HCEC 1CT (cell line): ENCODE measurements at places on chromosomes 12 and 14.

DNA sequence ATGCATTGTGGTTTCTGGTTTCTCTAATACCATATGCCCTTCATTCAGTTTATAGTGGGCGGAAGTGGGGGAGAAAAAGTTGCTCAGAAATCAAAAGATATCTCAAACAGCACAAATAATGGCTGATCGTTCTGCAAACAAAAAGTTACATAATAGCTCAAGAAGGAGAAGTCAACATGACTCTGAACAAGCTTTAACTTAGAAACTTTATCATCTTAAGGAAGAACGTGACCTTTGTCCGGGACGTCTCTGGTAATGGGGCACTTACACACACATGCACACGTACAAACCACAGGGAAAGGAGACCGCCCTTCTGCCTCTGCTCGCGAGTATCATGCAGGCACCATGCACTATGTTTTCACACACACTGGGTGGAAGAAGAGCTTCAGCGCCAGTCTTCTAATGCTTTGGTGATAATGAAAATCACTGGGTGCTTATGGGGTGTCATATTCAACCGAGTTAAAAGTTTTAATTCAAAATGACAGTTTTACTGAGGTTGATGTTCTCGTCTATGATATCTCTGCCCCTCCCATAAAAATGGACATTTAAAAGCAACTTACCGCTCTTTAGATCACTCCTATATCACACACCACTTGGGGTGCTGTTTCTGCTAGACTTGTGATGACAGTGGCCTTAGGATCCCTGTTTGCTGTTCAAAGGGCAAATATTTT lies 4.7 kb downstream of the FOS start:
- DNase-seq: no peak

GRCh38 chr12:3293446-3294161 lies 197.4 kb upstream of the PRMT8 start:
- DNase-seq: no peak

DNA sequence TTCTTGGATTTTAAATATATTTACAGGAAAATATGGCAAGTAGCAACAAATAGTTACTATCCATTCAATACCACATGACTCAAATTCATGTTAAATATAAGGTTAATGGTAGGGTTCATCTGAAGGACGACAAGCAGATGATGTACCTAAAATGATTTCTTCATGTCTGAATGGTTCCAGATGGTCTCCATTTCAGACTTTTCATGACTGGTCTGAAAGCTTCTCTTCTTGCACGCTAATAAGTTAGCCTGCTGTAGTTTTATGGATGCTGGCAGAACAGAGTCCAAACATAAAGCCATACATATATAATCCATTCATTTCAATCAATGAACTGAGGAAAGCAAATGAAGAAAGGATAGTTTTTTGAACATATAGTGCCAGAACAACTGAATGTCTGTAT lies 257.0 kb upstream of the MGAT4C start:
- DNase-seq: no peak

DNA sequence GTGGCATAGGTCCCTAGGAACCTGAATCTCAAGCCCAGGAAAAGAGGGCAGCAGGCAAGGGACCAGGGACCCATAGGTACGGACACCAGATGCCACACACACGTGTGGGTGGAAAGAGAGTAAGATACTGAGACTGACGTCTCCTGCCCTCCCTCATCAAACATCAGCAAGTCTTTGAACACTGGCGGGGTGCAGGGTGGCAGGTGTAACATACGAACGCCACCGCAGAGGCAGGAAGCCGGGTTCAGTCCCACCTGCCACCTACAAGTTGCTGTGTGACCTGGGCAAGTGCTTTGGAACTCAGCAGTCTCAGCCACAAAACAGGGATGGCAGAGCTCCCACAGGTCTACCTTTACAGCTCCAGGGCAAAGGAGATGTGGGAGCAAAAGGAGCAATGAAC lies 11.1 kb downstream of the ACTN1 start:
- DNase-seq: no peak

DNA sequence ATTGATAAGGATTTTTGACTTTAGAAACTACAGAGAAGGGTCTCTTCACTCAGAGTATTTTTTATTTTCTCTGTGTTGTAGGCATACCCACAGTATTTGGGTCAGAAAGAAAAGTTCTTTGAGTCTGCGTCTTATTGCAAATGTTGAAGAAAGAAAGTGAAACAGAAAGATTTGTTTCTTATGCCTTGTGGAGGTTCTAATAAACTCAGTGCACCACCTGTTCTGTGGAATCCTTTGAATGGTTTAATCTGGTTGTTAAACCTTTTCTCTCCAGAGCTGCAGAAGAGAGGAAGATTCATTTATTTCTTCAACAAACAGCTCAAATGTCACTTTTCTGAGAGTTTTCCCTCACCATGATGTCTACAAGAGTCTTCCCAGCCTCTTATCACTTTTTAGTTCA lies 146.6 kb upstream of the PLEKHG7 start:
- no peak for DNase-seq

DNA sequence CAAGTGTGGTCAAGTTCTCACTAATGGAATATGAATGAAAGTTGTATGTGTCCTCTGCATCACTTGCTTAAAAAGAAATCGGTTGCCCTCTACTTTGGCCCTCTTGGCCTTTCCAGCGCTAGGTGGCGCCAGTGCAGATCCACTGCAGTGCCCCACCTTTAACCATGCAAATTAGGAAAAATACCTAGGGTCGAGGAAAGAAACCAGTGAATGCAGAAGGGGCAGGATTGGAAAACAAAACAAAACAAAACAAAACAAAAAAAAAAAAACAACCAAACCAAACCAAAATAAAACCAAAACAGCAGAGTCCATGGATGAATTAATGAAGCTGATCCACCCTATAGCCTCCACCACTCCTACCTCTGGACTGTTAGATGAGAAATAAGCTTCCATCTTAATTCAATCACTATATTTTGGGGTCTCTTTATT lies 12.9 kb upstream of the NEMF start:
- peak; percentile 52 for DNase-seq

DNA sequence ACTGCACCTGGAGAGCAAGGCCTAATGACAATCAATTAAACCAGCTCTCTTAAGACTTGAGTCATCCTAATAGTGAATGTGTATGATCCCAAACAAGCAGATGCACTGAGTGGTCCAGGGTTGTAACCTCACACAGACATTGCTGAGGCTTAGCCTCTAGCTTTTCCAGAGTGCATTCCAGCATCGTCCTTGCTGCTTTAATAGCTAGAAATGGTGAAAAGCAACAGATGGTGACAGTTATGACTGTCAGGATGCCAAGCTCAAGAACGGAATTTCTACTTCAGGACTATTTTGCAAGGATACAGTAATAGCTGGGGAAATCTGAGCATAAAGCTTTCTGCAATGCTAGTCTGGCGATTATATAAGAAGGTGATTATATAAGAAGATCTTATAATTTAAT lies 34.6 kb downstream of the PTPRR start:
- no peak for DNase-seq

- DNase-seq: no peak
Measured at GRCh38 chr14:37061697-37062096, 110.7 kb downstream of the SLC25A21 start.

- DNase-seq: peak; percentile 26
Measured at GRCh38 chr12:120688527-120689071, 1.6 kb downstream of the MLEC start.

GRCh38 chr14:58871573-58871972 lies 233.8 kb downstream of the DACT1 start:
- no peak for DNase-seq
